Activated CD8-positive, alpha-beta memory T cell treated with anti-CD3 and anti-CD28 coated beads, Interleukin-2, amount 50 U/mL, for 4 hours (primary cell): ENCODE measurements at places on chromosomes 5 and 9.

DNA sequence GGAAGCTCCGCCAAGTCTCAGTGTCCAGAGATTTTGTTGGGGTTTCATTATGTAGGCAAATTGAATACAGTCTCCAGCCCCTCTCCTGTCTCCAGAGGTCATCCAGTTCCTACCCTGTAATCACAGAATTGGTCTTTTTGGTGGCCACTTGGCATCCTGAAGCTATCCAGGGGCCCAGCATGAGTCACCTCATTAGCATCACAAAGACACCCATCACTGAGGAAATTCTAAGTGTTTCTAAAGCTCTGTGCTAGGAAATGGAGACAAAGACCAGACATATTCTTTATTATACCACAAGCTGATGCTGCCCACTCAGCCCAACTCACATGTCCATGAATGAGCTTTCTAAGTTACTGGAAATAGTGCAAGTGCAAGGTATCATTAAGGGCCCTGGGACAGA, 229.9 kb downstream of the DOCK8 start:
- DNase-seq: no peak

GRCh38 chr5:174354571-174354970, 309.1 kb downstream of the NSG2 start:
- no peak for DNase-seq

DNA sequence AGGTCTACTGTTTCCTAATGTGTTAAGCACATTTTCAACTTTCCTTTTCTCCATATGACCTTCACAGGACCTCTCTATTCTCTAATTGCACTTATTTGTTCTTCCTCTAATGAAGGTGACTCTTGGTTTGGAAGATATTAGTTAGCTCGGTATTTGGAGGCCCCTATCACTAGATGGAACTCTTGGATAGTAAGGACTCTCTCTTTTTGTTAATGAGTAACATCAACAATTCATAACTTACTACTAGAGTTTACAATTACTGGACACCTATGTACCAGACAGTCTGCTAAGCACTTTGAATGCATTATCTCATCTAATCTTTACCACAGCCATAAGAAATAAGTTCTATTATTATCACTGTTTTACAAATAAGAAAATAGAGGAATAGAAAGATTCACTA, 23.4 kb upstream of the PAM start:
- no peak for DNase-seq

DNA sequence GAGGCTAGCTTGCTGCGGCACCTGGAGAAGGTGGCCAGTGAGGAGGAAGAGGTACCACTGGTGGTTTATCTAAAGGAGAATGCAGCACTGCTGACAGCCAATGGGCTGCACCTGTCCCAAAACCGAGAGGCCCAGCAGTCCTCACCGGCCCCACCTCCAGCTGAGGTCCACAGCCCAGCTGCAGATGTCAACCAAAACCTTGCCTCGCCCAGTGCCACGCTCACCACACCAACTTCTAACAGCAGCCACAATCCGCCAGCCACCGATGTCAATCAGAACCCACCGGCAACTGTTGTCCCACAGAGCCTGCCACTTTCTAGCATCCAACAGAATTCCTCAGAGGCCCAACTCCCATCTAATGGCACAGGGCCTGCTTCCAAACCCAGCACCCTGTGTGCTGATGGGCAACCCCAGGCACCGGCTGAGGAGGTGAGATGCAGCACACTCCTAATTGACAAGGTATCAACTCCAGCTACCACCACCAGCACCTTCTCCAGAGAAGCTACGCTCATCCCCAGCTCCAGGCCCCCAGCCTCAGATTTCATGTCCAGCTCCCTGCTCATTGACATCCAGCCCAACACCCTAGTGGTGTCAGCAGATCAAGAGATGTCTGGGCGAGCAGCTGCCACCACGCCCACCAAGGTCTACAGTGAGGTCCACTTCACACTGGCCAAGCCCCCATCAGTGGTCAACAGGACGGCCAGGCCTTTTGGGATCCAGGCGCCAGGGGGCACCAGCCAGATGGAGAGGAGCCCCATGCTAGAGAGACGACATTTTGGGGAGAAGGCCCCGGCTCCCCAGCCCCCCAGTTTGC, 8.0 kb downstream of the SYNPO start:
- no peak for DNase-seq
